Stimulated activated CD8-positive, alpha-beta memory T cell treated with anti-CD3 and anti-CD28 coated beads, Interleukin-12 subunit alpha, Interleukin-12 subunit beta, amount 100 ng/mL, for 4 hours (primary cell): ENCODE measurements at places on chromosomes 12 and 14.

- DNase-seq: no peak
Observed at GRCh38 chr14:102840115-102840514, 62.9 kb downstream of the TRAF3 start.

DNA sequence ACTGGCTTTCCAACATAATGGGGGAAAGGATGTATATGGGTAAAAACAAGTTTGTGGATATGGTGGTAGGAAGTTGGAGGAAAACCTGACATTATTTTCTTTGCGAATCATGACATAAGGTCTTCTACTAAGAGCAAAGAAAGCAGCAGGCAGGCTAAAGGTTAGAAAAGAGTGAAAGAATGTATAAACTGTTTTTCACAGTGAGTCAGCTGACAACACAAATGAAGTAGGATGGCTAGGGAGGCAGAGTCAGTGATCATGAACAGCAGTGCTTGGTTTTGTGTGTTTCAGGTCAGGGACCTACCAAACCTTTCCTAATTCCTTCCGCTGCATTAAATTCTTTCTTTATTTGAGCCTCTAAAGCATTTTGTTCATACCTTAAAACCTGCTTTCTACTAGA, 46.3 kb upstream of the CATSPERB start:
- DNase-seq: no peak

DNA sequence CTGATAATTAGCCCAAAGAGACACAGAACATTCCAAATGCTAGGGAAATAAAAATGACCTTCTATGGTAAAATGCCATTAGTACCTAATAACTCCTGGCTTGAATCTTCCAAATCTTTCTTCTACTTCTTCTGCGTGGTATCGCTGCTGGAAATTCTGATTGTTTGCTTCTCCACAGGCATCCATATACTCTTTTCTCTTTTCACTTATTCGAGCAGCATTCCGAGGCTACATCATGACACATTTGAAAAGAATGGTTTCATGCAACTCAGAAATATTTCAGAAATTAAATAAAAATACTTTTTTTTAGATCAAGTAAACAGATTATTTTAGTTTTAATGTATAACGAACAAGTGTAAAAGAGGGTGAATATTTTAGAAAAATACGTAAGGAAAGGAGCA, 18.9 kb downstream of the ZCCHC8 start:
- no peak for DNase-seq

- DNase-seq: no peak
Observed at GRCh38 chr12:1962051-1963020, 41.9 kb downstream of the DCP1B start.

GRCh38 chr14:30884901-30885300, 10.5 kb downstream of the COCH start:
- no peak for DNase-seq

DNA sequence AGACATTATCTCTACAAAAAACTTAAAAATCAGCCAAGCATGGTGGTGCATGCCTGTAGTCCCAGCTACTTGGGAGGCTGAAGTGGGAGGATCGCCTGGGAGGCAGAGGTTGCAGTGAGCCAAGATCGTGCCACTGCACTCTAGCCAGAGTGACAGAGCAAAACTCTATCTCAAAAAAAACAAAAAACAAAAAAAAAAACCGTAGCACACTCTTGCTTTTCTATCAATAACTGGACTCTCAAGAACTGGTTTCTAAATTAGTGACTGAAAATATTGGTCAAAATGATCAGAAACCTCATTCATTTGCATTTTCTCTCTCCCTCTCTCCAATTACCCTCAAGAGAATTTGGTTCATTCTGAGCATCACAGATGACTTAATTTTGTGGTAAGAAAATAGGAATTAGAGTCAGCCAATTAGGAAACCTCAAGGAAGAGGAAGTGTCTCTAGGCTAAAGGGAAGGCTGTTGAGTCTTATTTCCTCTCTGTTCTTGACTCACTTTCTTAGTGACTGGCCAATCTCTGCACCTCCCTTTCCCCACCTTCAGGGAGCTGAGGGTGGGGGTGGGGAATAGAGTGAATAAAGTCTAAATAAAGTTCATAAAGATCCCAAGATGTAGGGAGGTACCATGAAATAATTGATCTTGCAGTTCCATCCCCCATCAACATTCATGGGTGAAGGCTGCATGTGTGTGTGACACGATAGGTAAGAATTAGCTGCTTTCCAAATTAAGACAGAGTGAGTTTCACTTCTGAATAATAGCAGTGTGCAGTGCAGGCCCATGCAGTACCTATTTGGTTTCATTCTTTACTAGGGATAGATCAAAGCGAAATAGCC, 6.8 kb upstream of the PSMA6 start:
- DNase-seq: no peak

GRCh38 chr14:102902086-102902485, 20.4 kb upstream of the AMN start:
- DNase-seq: no peak

DNA sequence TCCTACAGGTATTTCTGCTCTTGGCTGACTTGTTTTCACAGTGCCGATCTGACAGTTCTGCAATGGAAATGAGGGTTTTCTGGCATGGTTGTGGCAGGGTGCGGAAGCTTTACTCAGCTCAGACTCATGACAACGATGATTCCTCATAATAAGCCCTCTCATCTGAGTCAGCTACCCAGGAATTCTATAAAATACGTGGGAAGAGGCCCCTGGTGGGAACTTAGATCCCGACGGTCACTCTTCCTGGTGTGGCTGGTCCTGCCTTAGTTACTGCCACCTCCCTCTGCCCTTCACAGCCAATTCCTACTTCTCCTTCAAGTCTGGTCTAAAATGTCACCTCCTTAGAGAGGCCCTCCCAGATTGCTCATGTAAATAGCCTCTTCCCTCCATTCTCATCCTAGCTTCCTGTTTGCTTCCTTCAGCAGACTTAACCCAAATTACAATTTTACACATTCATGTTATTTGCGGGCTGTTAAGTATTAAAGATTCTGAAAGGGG, 104.2 kb upstream of the MAP1LC3B2 start:
- no peak for DNase-seq

DNA sequence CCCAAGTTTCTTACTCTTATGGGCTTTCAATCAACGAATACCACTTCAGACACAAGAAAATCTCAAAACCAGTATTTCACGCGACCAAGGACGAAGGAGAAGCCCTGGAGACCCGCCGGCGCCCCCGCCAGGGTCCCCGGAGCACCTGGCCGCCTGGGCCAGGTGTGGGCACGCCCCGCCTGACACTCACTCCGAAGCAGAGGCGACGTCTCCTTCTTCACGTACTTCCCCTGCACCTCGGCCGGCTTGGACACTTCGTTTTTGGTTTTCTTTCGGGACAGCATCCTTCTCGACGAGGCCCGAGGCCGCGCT, 466 bp downstream of the SAV1 start:
- no peak for DNase-seq

DNA sequence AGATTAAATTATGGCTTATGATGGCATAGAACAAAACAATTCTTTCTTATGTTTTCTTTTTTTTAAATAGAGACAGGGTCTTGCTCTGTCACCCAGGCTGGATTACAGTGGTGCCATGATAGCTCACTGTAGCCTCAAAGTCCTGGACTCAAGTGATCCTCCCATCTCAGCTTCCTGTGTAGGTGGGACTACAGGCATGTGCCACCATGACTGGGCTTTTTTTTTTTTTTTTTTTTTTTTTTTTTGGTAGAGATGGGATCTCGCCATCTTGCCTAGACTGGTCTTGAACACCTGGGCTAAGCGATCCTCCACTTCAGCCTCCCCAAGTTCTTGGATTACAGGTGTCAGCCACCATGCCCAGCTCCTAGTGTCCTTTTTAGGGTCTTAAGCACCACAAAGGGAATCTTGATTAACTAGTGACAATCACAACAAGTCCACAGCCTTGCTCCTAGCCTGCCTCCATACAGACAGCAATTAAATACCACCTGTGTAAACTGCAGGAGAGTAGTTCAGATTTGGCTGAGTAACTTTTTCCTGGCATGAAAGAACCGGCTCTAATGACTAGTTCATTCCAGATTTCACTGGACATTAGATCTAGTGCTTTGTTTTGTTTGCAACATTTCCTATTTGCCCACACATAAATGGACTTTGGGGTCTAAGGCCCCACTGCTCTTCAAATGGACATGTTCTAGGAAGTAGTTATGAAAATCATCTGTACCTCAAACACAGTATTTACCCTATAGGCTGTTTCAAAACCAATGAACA, 61.6 kb downstream of the SH2B3 start:
- DNase-seq: no peak

GRCh38 chr14:39351708-39352107, 80.5 kb downstream of the FBXO33 start:
- DNase-seq: no peak

GRCh38 chr12:11623382-11623781, 26.1 kb upstream of the ETV6 start:
- DNase-seq: no peak

DNA sequence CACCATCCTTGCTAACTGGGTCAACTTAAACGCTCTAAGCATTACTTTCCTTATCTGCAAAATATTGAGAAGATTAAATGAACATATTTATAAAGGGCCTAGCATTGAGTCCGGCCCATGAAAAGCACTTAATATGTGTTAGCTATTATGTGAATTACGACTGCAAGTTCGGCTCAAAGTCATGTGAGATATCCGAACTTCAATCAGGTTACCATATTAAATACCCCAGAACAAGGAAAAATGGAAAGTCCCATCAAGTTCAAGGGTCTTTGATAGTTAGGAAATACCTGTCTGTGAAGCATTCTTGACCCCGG, 487 bp upstream of the NRDE2 start:
- DNase-seq: no peak

GRCh38 chr12:13534645-13535398, 338.3 kb downstream of the EMP1 start:
- no peak for DNase-seq

GRCh38 chr14:94269156-94269555, 23.9 kb downstream of the SERPINA10 start:
- no peak for DNase-seq

- DNase-seq: no peak
Observed at GRCh38 chr12:1691123-1692007, 495 bp downstream of the ADIPOR2 start.

DNA sequence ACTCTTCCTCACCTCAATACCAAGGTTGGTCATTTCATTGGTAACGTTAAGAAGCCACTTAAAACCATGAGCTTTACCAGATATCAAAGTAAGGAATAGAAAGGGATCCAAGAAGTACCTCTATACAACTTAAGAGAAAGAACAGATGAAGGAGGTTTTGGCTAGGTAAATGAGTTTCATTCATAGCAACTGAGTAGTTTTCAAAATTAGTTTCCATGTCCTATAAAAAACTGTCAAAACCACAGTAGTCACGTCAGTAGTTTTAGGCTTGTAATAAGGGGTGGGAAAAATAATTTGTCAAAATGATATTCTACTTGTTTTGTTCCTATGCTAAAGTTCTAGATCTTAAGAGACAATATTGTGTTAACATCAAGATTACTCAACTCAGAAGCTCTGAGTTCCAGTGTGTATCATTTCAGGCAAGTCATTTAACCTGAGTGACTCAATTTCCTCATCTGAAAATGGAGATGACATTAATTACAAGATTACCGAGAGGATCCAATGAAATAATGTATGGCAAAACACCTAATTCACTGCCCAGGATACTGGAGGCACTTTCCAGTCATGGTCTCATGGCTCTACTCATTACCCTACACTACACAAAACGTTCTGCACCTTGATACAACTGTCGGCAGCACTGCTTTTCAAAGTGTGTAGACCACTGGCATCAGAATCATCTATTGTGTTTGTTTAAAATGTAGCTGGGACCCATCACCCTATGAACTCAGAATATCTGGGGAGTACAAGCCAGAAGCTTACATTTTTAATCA, 24.1 kb upstream of the SLC6A13 start:
- no peak for DNase-seq

DNA sequence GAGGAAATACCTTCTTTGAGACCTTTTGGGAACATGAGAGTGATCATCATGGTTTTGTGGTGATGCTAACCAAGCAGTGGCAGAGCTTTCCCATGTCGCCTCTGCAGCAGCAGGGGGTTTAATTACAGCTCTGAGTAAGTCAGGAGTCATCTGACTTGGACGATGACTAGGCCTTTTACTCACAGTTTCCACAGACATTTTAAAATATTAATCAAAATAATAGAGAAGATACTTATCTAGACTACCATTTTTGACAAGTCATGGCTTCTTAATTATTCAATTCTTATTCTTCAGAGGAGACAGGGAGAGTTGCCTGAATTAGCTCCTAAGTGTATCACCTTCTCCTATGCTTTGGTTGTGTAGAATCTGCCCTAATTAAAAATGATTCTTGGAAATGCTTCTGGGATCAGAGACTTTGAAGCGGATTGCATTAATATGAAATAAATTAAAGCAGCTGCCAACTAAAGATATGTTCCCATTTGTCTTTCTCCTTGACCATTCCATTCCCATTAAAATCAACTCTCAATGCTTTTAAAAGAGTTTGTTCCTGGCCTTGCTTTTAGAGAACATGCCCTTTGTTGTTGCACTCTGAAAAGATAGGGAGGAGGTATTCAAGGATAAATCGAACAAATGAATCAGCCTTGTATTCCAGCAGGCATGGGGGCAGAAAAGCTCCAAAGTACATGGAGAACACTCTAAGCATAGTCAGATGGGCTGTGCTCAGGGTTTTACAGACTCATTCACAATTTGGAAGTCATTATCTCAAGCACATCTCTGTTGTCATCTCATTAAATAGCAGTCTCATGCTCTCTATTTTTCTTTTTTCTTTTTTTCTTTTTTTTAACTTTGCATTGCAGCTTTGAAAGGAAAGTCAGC, 7.7 kb upstream of the IFNG-AS1 start:
- DNase-seq: no peak

GRCh38 chr12:111110556-111110955, 190.2 kb upstream of the MYL2 start:
- no peak for DNase-seq

- DNase-seq: no peak
Observed at GRCh38 chr12:90802727-90803126, 152.2 kb downstream of the CCER1 start.

GRCh38 chr12:81570234-81570633, 188.9 kb downstream of the PPFIA2 start:
- DNase-seq: no peak

DNA sequence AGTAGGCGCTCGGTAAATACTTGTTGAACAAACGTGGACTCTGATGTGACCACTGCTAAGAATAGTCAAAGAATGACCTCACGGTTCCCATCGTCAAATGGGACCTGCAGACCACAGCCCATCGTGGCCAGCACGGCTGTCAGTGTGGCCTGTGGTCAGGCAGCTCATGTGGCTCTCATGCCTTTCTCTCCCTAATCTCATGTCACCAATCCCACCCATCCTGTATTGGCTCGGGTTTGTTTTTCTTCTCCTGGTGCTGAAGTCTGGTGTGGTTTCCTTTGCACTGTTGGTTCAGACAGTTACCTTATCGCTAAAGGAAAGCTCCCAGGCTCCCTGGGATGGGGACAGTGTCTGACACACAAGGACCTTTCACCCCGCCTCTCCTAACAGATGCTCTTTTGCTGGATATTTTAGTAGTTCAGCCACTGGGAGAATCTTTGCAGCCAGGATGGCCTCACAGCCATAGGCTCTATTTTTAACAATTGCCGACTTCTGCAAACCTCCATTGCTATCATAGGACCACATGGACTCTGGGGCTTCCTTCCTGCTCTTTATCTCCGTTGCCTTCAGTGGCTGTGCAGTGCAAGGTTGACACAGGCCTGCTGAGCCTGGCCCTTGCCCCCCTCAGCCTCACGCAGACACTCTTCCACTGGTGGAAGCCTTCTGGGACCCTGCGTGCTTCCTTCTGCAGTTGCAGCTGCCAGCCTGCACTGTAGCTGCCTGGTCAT, 293.1 kb upstream of the FKBP4 start:
- no peak for DNase-seq

- no peak for DNase-seq
Observed at GRCh38 chr12:46108721-46109120, 118.3 kb upstream of the SCAF11 start.

GRCh38 chr12:101490286-101490920, 15.3 kb downstream of the SPIC start:
- DNase-seq: no peak
